ENCODE measurements at places on chromosomes 11 and 22. TPM values are rescaled to one million over a fixed set of nuclear protein-coding genes. Genes with fewer than 3 reads are reported as not detected.

- DNase-seq, result no peak
Observed at GRCh38 chr22:23177197-23177596, 3.1 kb upstream of the BCR start.

The ADM2 gene
- total RNA-seq, result 3.2 TPM

GRCh38 chr11:9701799-9702198 lies 37.9 kb downstream of the SWAP70 start:
- DNase-seq, result no peak

DNA sequence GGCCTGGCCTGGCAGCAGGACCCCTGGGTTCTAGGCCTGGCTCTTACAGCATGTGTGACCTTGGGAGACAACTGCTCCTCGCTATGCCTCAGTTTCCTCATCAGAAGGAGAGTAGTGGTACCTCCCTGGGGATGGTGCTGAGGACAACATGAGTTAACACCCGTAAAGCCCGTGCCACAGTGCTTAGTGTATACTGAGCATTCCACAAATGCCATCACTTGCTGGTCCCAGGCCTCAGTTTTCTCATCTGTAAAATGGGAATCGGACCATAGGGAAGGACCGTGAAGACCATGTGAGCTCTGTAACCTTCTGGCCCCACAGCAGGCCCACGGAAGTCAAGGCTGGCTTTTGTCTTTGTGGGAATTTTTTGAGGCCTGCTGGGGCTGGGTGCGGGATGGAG lies 52.4 kb downstream of the DHCR7 start:
- DNase-seq, result no peak

All from progenitor cell of endocrine pancreas (in vitro differentiated cells).